ENCODE measurements at places on chromosomes 1 and 21. TPM values are rescaled to one million over a fixed set of nuclear protein-coding genes. Genes with fewer than 3 reads are reported as not detected.
A peak's percentile ranks its signal among the peaks of the same experiment; 100 is the strongest.

- H3K27ac ChIP-seq = no peak overlapping the region
- H3K4me3 ChIP-seq = no peak overlapping the region
- H3K4me1 ChIP-seq = no peaks in the 10 kb centered on the region
- H3K27me3 ChIP-seq = no peaks in the 10 kb centered on the region
- no peaks in the 10 kb centered on the region for H3K36me3 ChIP-seq
Measured at GRCh38 chr1:233844692-233845091, 59.8 kb upstream of the SLC35F3 start.

- no peak for DNase-seq
- H3K27me3 ChIP-seq = no peaks in the 10 kb centered on the region
- no peak overlapping the region for H3K27ac ChIP-seq
- H3K4me1 ChIP-seq = peaks cover 26% of the 10 kb centered on the region
Measured at GRCh38 chr1:59671066-59671952, 143.4 kb upstream of the HOOK1 start.

The HMGCS2 gene
- total RNA-seq = 0.13 TPM

DNA sequence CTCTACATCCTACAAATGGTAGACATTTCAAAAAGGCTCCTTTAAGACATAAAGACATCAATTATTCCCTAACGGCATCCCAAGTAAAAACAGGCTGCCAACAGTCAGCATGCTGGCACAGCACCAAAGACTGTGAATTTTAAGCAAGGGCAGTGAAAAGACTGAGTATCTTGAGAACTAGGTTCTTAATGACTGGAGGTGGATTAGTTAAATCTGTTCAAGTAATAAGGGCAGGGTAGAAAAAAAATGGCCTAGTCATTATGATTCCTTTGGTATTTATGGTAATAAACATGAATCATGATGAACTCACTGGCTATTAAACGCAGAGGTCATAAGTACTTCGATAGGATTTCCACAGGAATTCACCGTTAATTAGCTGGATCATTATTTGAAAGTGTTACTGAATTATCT, 75.2 kb downstream of the KIFAP3 start:
- peak overlapping the region; percentile 81 for H3K27ac ChIP-seq
- DNase-seq = peak; percentile 83
- H3K4me3 ChIP-seq = no peak overlapping the region
- no peaks in the 10 kb centered on the region for H3K27me3 ChIP-seq
- H3K4me1 ChIP-seq = peaks cover 5% of the 10 kb centered on the region

- no peaks in the 10 kb centered on the region for H3K27me3 ChIP-seq
- H3K4me1 ChIP-seq = no peaks in the 10 kb centered on the region
- no peak overlapping the region for H3K27ac ChIP-seq
- H3K4me3 ChIP-seq = no peak overlapping the region
Measured at GRCh38 chr1:168529518-168529917, 14.3 kb downstream of the XCL2 start.

DNA sequence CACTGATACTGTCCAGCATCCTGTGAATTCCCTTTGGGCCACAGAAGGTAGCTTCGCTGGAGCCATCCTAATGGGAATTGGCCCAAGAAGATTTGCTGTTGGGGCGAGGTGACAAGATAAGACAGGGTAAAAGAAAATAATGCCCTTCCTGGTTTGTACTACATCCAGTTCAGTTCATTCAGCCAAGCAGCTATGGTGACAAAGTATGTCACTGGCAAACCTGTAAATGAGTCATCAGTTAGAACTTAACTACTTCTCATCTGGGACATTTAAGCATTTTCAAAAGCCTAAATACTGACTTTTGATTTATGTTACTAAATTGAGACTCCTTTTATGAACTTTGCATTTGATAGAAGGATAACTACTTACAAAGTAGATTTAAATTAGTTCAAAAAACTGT, 54.2 kb downstream of the WDR64 start:
- no peaks in the 10 kb centered on the region for H3K4me1 ChIP-seq
- no peak overlapping the region for H3K4me3 ChIP-seq
- H3K27me3 ChIP-seq = no peaks in the 10 kb centered on the region
- no peak overlapping the region for H3K27ac ChIP-seq

DNA sequence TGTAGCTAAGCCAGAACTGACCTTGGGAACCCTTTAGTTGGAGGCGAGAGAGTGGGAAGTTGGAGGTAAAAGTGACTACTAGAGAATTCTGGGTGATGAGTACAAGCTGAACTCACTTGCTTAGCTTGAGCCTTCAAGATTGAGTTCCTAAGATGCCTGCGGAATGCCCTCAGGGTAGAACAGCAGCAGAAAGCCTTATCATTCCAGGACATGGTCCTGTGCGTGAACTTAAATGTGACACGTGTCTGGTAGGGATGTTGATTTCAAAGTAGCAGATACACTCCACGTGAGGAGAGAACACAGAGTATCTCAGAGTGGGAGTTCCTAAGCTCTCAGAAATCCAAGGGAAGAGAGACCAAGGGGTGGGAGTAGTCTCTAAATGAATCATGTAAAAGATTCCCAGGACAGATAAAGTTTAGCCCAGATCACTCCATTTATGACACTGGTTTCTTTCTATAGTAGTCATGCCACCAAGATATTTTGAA, 60.1 kb downstream of the KCNK1 start:
- no peaks in the 10 kb centered on the region for H3K36me3 ChIP-seq
- no peaks in the 10 kb centered on the region for H3K4me1 ChIP-seq
- no peak overlapping the region for H3K27ac ChIP-seq
- no peaks in the 10 kb centered on the region for H3K27me3 ChIP-seq
- no peak overlapping the region for H3K4me3 ChIP-seq
- no peak for DNase-seq

DNA sequence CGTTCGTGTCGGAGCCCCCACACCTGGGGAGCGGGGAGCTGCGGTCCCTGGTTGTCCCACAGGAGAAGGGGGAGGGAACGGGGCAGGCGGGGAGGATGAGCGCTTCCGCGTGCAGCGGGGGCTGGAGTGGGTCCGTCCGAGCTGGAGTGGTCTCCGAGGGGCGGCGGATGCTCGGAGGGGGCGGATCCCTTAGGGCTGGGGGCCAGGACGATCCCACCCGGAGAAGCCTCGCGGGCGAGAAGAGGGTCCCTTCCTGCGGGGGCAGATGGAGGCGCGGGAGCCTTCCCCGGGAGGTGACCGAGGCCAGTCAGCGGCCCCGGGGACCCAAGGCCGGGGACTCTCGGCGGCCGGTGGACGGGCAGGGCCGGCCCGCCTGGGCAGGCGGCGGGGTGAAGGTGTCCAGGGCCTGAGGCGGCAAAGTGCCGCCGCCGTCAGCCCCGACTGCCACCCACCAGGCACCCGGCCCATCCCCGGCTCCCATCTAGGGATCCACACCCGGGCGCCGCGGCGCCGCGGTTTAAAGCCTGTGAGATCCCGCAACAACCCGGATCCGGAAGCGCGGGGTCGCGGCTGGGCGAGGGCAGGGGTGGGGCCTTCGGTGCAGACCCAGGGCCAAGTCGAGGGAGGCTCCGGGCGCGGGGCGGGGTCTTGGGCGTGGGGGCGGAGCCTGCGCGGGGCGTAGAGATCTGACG, 5.3 kb upstream of the CCDC27 start:
- H3K27me3 ChIP-seq = peaks cover 6% of the 10 kb centered on the region
- H3K4me1 ChIP-seq = peaks cover 28% of the 10 kb centered on the region
- H3K36me3 ChIP-seq = peaks cover 13% of the 10 kb centered on the region
- DNase-seq = peak; percentile 89
- H3K4me3 ChIP-seq = peak overlapping the region; percentile 60
- H3K27ac ChIP-seq = no peak overlapping the region

GRCh38 chr1:201317551-201317950, 34.2 kb downstream of the PKP1 start:
- H3K4me1 ChIP-seq = peaks cover 12% of the 10 kb centered on the region
- no peaks in the 10 kb centered on the region for H3K27me3 ChIP-seq
- no peak for DNase-seq
- H3K27ac ChIP-seq = no peak overlapping the region

DNA sequence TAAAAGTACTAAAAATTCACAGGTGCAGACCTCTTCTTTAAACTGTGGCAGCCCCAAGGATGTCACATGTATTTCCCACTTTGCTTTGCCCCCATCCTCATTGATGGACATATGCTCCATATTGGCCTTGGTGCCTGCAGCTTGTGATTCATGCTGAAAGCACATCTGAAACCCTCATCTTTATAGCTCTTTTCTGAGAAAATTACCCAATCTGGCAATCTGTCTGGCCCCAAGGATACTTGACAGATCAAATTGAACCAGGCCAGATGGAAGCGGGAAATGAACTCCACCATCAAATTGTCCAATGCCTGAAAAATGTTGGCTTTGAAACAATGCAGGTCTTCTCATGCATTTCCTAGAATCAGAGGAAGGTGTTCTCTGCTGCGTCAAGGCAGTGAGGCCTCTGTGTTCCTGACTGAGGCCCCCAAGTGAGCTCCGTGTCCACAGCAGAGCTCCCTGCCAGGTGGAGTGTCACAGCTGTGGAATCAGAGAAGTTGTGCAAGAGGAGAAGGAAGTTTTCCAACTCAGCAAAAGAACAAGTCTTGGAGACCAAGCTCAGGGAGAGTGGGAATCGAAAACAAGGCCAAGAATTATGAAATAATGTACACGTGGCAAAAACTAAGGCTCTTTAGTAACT, 323.7 kb downstream of the PLPP3 start:
- peak; percentile 99 for DNase-seq
- peak overlapping the region; percentile 80 for H3K27ac ChIP-seq
- H3K4me1 ChIP-seq = peaks cover 28% of the 10 kb centered on the region
- H3K4me3 ChIP-seq = no peak overlapping the region

GRCh38 chr21:39568361-39568760, 44.4 kb upstream of the B3GALT5 start:
- no peaks in the 10 kb centered on the region for H3K36me3 ChIP-seq
- H3K27ac ChIP-seq = no peak overlapping the region
- peaks cover 8% of the 10 kb centered on the region for H3K4me1 ChIP-seq
- DNase-seq = no peak
- no peak overlapping the region for H3K4me3 ChIP-seq

- peak overlapping the region; percentile 91 for H3K4me3 ChIP-seq
- peak overlapping the region; percentile 91 for H3K27ac ChIP-seq
- DNase-seq = peak; percentile 72
- peaks cover 6% of the 10 kb centered on the region for H3K4me1 ChIP-seq
Measured at GRCh38 chr1:97919585-97920261, 1.1 kb downstream of the DPYD start.

The ZMPSTE24 gene
- total RNA-seq = 20.3 TPM

The CD1E gene
- 0.18 TPM for total RNA-seq

The CAPN8 gene
- total RNA-seq = 0.58 TPM

- no peak overlapping the region for H3K4me3 ChIP-seq
- no peaks in the 10 kb centered on the region for H3K27me3 ChIP-seq
- no peak for DNase-seq
- H3K36me3 ChIP-seq = no peaks in the 10 kb centered on the region
- no peaks in the 10 kb centered on the region for H3K4me1 ChIP-seq
- no peak overlapping the region for H3K27ac ChIP-seq
Measured at GRCh38 chr1:50930965-50931737, 28.9 kb downstream of the FAF1 start.

- H3K4me1 ChIP-seq = peaks cover 4% of the 10 kb centered on the region
- H3K36me3 ChIP-seq = no peaks in the 10 kb centered on the region
- H3K4me3 ChIP-seq = no peak overlapping the region
- peaks cover 4% of the 10 kb centered on the region for H3K27me3 ChIP-seq
Measured at GRCh38 chr1:224637515-224637914, 21.4 kb downstream of the CNIH3 start.

- H3K27me3 ChIP-seq = no peaks in the 10 kb centered on the region
- peak overlapping the region; percentile 89 for H3K27ac ChIP-seq
- peak; percentile 80 for DNase-seq
- H3K4me3 ChIP-seq = no peak overlapping the region
- H3K4me1 ChIP-seq = peaks cover 34% of the 10 kb centered on the region
Measured at GRCh38 chr21:39006571-39007311, 176.5 kb downstream of the PSMG1 start.

The ETV3L gene
- total RNA-seq = not detected

- peak overlapping the region; percentile 13 for H3K27ac ChIP-seq
- peak; percentile 43 for DNase-seq
- H3K36me3 ChIP-seq = no peaks in the 10 kb centered on the region
- H3K4me1 ChIP-seq = peaks cover 2% of the 10 kb centered on the region
- H3K27me3 ChIP-seq = no peaks in the 10 kb centered on the region
Measured at GRCh38 chr21:38531039-38531541, 32.8 kb upstream of the ERG start.

All from muscle of leg (tissue), 16 donors.